ENCODE measurements at places on chromosomes 5 and 9.

- no peak for DNase-seq
These were observed 77.0 kb downstream of the ZCCHC7 start for GRCh38 chr9:37197158-37198038.

- no peak for DNase-seq
These were observed 54.3 kb downstream of the PSD2 start for GRCh38 chr5:139849942-139850341.

DNA sequence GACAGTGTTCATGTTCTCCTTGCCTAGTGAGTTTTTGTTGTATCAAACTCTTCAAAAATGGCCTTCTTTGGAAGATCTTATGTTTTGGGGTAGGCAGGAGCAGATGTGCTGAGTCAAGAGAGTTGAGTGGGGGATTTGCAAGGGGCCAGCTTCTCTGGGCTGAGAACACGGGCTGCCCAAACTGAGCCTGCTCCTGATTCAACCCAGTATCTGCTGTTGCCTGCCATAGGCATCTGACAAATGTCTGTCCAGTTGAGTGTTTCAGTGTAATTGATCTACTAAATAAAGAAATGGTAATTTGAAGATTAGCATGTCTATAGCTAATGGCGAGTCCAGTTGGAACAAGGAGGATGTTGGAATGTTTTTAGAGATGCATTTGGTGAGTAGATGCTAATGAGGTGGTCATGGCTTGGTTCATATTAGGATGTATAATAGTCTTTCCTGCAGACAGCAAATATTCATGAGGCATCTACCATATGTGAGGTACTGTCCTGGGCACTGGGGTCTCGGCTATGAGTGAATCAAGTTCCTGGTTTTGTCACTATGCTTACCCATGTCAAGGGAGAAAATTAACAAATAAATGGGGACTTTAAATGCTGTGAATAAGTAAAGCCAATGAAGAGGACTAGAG is 119.5 kb downstream of the ADCY2 start:
- no peak for DNase-seq

DNA sequence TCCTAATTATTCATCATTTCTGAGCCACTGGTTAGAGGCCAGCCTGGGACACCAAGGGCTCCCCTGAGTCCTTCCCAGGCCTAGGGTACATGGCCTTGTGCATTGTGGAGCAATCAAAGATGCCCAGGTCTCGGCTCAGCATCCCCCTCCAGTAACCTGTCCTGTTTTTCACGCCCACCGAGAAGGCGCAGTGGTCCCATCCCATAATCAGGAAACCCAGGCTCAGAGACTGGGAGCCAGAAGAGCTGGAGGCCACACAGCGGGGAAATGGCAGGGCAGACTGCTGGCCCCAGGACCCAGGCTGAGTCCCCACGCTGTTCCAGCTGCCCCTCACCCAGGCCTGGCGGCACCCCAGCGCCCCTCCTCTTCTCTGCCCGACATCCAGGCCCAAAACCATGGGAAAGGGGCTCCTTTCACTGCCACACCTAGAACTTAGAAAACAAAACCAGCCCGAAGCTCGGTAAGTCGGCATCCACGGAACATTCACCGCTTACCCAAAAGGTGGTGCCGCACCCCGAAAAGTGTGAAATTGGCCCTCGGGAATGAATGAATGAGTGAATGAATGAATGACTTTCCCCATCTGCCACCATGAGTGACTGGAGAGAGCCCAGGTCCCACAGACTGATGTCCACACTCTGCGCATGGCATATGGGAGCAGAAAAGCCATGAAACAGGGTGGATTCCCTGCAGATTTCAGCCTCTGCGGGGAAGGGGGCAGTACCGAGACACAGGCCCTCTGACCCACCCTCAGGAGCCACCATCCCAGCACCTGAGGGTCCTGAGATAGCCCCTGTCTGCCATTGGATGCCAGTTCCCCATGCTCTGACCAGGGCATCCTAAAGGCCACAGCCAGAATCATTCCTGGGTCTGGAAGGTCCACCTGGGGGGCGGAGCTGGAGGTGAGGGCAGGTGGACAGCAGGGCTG is 132.5 kb downstream of the OLFM1 start:
- no peak for DNase-seq

DNA sequence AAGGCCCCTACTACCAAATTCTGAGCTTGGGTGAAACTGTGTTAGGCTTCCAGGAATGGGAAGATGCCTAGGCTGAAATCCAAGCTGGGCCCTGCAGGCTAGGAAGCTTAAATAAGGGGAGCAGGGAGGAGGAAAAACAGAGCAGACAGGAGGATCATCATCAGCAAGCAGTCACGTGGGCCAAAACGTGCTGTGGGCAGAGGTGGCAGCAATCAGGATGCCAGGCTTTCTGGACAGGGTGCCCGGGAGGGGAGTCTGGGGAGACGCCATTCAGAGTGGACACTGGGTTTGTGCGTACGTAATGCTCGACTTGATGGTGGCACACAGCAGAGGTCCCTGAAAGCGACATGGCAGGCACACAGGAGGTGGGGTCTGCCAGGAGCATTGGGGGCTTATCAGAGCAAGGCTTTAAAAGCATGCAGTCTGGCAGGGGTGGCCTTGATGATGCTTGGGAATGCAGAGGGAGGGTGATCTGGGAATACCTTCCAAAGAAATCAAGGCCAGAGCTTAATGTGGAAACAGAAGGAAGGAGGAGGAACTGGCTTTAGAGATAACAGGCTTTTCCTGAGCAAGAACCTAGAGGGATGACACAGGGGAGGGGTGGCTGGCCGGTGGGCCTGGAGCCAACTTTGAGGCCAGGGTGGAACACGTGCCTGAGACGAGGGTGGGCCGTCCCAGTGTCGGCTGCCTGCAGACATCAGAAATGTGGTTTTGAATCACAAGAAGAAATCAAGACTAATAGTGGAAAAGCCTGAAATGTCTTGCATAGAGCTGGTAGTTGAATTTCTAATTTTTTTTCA is 212.5 kb downstream of the GADD45G start:
- no peak for DNase-seq
